ENCODE measurements at places on chromosomes 3 and 15.

DNA sequence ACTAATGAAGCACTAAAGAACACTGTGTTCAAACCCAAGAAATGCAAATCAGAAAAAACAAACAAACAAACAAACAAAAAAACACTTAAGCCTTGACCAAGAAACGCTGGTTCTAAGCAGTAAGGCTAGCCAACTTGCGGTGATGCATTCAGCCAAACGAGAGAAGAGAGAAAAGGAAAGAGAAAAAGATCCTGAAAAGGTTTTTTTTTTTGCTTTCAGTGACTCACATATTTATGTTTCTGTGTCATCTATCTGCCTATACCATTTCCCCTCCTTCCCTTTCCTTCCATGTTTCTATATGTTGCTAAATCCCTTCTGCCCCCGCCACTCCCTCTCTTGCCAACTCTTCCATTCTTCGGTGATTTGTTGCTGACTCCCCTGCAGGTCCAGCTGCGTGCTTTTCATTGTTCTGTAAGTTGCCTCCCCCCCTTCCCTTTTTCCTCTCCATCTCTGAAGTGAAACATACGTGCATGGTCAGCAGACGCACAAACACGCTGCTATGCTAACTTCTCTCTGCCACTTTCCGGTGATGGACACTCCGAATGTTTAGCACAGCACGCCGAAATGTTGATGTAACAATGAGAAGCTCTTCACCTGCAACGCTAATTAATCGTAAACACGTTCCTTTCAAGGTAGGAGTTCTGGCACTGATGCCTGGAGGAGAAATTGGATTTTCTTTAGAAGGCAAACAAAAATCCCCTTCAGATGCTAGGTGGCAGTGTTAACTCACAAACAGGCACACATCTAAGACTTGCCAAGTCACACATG, 154.4 kb downstream of the TUSC7 start:
- DNase-seq: peak; percentile 81

GRCh38 chr3:26963361-26963743, 340.8 kb downstream of the LRRC3B start:
- DNase-seq: no peak

- no peak for DNase-seq
Measured at GRCh38 chr3:126889276-126890201, 93.4 kb upstream of the PLXNA1 start.

GRCh38 chr15:85312929-85313331, 67.5 kb upstream of the AKAP13 start:
- DNase-seq: no peak

GRCh38 chr15:92953566-92953965, 53.4 kb downstream of the CHD2 start:
- DNase-seq: no peak

- no peak for DNase-seq
Measured at GRCh38 chr3:38036906-38037305, 2.1 kb upstream of the DLEC1 start.

- DNase-seq: peak; percentile 86
Measured at GRCh38 chr15:71691458-71692417, 118.6 kb upstream of the NR2E3 start.

DNA sequence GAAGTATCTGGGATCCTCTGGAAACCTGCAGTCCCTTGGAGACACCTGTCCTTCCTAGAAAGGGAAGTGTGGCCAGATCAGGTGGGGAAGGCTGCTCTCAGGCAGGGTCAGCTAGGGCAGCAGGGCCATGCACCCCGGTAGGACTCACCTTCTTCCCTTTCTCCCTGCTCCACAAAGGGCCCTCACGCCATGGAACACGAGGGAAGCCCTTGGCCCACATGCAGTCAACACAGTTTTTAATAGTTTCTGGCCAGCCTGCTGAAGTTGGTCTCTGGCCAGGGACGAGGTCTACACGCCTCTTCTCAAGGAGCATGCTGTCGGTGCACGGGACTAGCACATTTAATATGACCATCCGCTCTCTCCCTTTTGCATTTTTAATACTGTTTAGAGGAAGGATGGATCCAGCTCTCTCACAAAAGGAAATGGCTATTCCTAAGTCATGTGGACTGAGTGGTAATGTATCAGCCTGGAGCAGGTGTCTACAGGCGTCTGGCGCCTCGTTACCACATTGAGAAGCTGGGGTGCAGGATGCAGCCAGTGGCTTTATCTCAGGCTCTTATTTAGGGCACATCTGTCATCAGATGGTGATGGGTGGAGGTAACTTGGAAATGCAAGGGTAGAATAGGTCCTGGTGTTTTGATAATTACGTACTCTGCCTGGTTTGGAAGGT, 153.9 kb downstream of the KLF13 start:
- DNase-seq: no peak

GRCh38 chr15:70947351-70948335, 55.0 kb downstream of the LRRC49 start:
- no peak for DNase-seq

DNA sequence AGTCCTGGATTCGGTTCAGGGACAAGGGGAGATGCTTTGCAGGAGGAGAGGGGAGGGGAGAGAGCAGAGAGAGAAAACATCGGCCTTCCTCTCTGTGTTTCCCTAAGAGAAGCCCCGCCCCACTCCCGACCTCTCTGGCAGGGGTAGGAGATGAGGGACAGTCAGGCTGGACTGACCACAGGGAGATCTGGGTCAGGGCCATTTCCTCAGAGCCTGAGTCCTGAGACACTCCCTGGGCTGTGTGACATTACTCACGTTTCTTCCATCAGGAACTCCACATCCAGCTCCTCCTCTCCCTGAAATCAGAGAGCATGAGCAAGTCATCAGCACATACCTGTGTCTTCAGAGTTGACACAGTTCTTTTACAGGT, 9.1 kb downstream of the PLA2G4D start:
- DNase-seq: no peak

GRCh38 chr3:86960550-86960949, 30.4 kb downstream of the VGLL3 start:
- DNase-seq: no peak

GRCh38 chr3:114406286-114406685, 112.5 kb downstream of the TIGIT start:
- DNase-seq: peak; percentile 47

DNA sequence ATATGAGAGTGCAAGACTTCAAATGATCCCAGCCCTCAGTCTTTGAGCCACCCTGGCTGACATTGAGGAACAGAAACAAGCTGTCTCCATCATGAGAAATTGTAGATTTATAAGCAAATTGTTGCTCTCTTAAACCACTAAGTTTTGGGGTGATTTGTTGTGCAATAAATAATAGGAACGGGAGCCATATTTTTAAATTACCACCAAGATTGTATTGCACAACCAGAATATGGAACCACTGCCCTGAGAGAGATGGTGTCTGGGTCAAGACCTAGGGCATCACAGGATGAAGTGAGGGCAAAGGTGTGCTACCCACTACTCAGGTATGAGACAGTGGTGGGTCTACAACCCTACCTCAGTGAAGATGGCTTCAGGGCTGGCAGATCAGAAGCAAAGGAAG, 2.3 kb upstream of the CFAP92 start:
- DNase-seq: no peak

DNA sequence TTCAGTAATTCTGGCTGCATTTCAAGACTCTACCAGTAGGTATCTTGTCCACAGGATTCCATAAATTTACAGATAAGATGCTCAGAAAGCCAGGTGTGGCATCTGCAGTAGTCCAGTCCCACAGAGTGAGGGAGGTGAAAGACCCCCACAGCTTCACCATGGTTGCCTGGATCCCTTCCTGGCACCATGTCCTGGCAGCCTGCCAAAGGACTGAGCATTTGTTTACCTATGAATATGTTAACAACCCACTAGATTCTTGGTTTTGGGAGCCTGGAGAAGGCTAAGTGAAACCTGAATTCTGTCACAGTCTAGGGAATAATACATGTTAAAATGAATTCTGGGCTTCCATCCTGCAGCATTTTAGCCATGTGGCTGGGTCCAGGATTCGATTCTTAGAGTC, 14.9 kb downstream of the CHST2 start:
- no peak for DNase-seq

DNA sequence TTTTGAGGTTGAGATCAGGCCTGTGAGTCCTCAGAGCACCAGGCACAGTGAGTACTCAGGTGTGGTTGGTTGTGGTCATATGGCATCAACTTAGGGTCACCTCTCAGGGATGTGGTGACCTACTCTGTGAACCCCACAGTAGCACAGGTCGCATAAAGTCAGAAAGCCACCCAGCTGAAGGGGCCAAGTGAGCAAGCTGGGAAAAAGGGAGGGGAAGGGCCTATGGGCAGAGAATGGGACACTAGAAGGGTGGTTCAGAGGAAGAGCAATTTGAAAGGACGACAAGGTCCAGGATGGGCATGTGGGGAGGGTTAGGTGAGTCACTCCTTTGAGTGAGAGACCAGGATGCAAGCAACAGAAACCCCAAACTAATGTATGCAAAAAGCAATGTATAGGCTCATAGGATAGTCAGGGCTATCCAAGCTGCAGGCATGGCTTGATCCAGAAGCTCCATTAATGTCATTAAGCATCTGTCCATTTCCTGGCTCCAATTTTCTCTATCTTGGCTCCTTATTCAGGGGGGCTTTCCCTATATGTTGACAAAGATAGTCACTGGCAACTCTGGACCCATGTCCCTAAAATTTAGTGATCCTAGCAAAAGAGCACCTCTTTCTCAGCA, 33.5 kb downstream of the HMCES start:
- peak; percentile 13 for DNase-seq

DNA sequence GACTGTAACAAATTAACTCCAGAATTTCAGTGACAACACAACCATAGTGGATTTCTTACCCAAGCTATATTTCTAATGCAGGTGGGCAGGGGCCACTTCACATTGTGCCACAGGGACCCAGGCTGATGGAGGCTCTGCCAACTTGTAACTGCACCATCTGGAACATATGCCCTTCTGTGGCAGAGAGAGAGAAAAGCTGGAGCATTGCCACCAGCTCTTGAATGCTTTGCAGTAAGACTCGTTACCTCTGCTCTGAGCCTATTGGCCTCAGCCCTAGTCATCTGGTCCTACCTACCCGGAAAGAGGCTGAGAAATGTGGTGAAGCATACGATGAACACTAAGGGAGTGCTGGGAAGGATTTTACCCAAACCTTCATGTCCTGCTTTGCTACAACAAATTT, 587.1 kb downstream of the ZNF385D start:
- DNase-seq: no peak

DNA sequence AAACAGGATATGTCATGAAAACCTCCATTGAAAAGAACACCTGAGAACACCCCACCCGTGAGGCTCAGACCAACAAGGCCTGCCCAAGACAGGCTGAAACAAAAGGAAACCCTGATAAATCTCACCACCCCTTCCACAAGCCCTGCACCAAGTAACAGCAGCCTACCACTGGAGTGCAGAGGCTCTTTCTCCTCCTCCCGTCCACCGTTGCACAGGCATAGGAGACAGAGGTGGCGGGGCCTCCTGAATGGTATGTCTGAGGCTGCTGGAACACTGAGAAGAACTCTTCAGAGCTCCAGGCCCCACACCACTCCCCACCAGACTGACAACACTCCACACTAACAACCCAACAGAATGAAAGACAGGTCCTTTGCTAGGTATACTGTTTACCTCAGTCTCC, 21.4 kb downstream of the CHDH start:
- DNase-seq: no peak

DNA sequence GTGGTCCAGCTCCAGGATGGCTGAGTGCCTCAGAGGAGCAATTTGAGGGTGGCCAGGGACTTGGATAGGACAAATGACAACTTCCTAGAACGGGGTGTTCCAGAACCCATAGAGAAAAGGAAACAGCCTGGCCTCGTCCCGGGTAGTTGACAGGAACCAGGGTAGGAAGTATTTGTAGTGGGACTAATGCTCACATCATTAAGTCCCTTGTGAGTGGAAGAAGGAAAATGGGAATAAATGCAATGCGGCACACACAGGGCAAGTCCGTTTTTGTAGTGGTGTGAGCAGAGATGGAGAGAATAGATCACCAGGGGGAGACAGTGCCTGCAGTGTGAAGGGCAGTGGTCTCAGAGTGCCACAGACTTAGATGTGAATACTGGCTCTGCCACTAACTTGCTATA, 19.6 kb downstream of the TIMP4 start:
- DNase-seq: peak; percentile 74

DNA sequence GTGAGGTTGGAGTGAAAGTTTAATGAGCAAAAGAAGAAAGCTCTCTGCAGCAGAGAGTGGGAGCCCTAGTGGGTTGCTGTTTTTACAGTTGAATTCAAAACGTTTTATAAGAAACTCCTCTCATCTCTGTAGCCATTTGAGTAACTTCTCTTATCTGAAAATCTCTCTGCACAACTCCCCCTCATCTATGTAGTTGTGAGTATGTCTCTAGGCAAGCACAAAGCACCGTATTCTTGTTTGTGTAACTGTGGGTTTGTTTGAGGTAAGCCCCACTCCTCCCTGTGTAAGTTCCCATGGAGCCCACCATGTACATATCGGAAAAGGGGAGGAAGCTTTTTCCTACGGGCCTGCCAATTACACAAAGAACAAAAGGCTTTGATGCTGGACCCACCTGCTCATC, 56.5 kb upstream of the GOLGA6L2 start:
- no peak for DNase-seq

- DNase-seq: peak; percentile 62
Measured at GRCh38 chr15:67100801-67101581, 35.6 kb downstream of the SMAD3 start.

GRCh38 chr3:8968375-8968882, 5.2 kb upstream of the RAD18 start:
- DNase-seq: no peak

DNA sequence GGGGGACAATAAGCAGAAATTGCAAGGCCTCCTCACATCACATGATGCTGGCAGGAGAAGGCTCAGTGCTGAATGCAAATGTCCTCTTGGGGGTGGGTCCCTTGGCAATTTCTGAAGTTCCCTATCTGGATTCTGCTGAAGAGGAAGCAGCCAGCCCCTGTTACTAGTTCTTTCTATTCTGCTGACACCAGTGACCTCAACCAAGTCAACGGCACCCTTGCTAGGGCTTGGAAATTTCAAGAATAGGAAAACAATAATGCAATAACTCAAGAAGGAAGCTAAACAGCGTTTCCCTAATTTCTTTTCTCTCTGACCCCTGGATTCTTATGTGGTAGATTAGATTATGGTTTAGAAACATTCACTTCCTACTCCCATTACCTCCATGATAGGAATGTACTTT, 46.2 kb upstream of the FOXP1 start:
- no peak for DNase-seq

DNA sequence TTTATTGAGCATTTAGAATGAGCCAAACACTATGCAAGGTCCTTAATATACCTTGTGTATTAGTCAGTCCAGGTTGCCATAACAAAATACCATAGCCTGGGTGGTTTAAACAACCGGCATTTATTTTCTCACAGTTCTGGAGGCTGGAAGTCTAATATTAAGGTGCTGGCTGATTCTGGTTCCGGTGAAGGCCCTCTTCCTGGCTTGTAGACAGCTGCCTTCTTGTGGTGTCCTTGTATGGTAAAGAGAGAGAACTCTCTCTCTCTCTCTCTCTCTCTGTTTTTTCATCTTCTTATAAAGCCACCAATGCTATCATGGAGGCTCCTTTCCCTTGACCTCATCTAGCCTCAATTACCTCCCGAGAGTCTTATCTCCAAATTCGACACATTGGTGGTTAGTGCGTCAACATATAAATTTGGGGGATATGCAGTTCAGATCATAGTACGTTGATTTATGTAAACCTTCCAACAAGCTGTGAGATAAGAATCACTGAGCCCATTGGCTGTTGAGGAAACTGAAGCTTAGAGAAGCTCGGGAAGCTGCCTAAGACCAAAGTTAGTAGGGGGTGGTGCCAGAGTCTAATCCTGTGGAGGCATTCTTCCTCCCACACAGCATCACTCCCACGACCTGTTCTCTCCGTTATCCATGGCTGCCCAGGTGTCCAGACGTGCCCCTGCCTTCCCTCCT, 298.0 kb upstream of the PROK2 start:
- no peak for DNase-seq
